NCI-H2081 treated with DMSO at 0.1 percent for 48 hours (cell line): ENCODE measurements at places on chromosomes 3 and 15.

DNA sequence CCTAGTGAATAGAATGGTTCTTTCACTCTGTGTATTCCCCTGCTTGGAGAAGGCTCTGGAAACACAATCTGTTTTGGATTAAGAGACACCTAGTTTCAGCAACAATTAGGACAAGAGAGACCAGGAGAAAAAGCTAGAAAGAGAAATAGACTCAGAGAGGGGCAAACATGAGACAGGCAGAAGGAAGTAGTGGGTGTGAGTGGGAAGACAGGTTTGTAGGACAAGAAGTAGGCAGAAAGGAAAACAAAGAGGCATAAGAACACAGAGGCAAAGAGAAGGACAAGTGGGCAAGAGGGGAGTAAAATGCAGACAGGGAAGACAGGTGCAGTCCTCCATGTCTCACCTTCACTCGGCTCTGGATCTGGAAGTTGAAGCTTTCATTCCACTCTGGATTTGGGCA is 13.5 kb downstream of the PLA2G4E start:
- no peak for DNase-seq

- no peak for DNase-seq
These were observed 9.6 kb upstream of the PSMD2 start for GRCh38 chr3:184289426-184289938.

DNA sequence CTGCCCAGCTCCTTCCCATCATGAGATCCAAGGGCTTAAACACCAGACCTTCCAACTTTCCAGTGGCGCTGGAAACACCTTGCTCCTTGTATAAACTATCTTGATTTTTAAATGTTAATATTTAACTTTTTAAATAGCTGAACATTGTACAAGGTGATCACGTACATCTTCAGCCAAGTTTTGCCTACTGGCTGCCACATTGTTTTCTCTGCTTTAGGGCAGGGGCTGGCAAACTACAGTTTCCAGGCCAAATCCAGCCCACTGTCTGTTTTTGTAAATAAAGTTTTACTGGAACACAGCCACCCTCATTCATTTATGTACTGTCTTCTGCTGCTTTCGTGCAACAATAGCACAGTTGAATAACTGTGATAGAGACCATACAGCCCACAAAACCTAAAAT is 27.6 kb upstream of the FOXP1 start:
- DNase-seq = no peak

DNA sequence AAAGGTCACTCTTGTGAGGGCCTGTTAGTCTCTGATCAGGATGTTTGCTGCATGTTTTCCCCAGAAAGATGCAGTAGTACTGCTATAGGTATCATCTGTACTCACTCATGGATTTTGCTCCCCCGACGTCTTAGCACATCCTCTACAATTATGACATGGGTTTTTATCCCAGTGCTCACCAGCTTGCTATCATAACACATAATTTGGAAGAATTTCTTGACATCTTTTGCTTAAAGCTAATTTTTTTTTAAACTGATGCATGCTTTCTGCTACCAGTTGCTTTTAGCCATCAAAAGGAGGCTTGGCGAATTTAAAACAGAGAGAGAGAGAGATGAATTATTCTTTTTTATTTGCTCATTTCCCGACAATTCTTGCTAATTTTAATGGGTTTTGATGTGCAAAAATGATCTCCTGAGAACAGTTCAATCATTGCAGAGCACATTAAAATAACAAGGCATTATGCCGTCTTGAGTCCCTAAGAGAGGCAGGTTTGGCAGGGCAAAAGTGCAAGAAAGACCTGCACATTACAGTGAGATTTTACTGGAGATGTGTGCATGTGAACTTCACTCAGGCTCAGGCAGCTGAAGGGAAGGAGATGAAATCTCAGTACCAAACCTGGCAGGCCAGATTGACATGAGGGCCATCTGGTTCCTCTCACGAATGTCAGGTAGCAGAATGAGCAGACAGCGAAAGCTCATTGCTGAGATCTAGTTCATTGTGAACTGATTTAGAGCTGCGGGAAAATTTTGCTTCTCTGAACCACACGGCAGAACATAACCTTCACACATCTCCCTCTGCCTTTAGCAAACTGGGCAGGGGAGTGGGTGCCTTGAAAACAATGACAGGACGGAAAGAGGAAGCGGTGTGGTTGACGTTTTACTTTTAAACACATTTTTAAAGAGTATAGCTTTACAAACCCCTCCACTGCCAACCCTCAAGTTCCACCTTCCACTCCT is 25.9 kb upstream of the GOLGA8B start:
- DNase-seq = no peak

DNA sequence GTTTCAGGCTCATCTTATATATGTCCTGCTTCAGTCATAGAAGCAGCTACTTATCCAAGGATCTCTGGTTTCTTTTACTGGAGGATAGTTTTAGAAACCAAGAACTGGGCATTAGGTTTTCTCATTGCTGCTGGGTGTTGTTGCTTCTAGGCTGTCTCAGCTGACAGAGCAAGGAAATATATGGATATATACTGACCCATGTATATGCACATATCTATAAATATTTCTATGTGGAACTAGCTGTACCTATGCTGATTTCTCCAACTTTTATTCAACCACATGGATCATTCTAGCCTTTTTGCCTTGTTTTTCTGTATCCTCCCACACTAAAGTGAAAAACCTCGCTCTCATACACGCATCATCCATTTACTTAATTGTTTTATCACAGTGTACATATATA is 64.2 kb downstream of the TP63 start:
- DNase-seq = no peak

GRCh38 chr3:49119439-49119838 is 1.2 kb downstream of the USP19 start:
- DNase-seq = no peak

DNA sequence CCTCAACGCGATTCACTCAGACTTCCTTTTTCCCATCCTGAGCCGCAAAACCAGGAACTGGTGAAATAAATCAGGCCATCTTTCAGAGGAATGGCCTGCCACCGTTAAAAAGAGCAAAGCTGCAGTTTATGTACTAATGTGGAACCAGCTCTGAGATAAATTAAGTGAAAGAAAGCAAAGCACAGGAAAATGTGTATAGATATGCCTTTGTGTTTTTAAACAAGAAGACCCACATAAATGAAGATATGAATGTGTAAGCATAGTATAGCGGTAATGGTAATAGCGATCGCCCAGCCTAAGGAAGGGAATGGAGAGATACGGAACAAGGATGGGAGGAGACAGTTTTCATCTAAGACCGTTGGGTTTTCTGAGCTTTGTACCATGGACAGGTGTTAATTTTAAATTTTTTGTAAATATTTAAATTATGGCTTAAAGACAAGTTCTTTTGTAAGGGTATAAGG is 30.8 kb upstream of the RPN1 start:
- DNase-seq = no peak

- DNase-seq = no peak
These were observed 253.7 kb upstream of the RASGRP1 start for GRCh38 chr15:38818157-38818790.

- no peak for DNase-seq
These were observed 210.8 kb upstream of the MRPL3 start for GRCh38 chr3:131713416-131714123.

GRCh38 chr3:165919284-165919683 is 82.1 kb upstream of the BCHE start:
- DNase-seq = no peak

DNA sequence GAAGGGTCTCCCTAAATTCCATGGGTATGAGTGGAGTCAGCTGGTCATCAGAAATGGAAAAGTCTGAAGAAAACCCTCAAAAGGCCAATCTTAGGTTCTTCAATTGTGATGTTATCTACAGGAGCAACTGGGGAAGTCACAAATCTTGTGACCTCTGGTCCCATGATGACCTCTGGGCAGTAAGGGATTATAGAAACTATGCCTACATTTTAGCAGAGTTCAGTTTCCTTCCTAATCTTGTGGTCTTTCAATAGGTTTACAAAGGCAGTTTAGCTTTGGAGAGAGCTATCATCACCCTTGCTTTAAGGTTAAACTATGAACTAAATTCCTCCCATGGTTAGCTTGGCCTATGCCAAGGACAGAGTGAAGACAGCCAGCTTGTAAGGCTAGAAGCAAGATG is 225.1 kb downstream of the DPH6 start:
- DNase-seq = no peak

DNA sequence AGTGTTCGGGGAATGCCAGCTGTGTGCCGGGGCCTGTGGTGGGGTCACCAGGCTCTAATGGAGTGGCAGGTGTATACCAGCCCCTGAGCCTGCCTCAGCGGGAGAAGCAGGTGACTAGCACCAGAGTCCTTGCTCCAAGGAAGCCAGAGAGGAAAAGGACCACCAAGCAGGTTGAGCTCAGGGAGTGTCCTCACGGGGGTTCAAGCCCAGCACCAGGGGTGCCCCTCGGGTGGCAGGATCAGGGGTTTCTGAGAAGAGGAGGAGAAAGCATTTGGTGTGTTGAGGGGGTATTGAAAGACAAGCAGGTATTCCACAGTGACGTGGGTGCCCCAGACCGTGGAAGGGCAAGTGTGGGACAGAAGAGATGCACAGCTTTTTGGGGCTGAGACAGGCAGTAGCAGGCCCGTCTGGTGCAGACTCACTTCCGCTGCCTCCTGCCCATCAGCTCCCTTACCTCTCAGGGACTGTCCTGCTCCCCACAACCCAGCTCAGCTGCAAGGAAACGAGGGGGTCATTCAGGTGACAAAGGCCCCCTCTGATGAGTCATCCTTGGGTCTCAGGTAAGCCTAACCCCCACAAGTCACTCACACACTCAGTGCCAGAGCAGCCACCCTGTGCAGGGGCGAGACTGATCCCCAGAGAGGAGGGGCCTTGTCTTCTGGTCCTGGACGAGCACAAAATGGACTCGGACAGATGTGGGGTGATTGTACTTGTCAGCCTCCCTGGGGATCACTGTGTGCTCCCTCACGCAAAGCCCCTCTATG is 21.4 kb upstream of the POC1A start:
- DNase-seq = no peak

GRCh38 chr3:38958026-38958720 is 93.6 kb downstream of the SCN11A start:
- no peak for DNase-seq

GRCh38 chr15:29126821-29127461 is 142.7 kb downstream of the NSMCE3 start:
- DNase-seq = no peak

GRCh38 chr15:70810916-70811578 is 42.9 kb downstream of the LARP6 start:
- no peak for DNase-seq

GRCh38 chr15:39885099-39885777 is 34.8 kb downstream of the GPR176 start:
- no peak for DNase-seq

DNA sequence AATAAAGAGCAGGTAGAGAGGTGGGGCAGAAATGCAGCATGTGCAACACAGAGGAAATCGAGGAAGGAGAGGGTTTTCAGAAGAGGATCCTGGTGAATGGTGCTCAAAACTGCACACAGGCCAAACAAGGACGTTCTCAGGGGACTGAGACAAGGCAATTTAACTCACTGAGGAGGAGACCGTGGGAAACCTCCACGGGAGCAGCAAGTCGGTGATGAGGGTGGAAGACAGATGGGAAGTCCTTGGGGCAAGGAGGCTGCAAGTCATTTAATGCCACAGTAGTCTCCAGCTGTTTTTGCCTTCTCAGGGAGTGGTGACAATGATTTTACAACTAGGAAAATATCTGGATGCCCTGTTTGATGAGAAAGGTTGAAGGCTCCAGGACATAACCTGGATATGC is 11.5 kb upstream of the PDIA5 start:
- DNase-seq = no peak

GRCh38 chr15:78276064-78276943 is 11.9 kb downstream of the DNAJA4 start:
- no peak for DNase-seq

DNA sequence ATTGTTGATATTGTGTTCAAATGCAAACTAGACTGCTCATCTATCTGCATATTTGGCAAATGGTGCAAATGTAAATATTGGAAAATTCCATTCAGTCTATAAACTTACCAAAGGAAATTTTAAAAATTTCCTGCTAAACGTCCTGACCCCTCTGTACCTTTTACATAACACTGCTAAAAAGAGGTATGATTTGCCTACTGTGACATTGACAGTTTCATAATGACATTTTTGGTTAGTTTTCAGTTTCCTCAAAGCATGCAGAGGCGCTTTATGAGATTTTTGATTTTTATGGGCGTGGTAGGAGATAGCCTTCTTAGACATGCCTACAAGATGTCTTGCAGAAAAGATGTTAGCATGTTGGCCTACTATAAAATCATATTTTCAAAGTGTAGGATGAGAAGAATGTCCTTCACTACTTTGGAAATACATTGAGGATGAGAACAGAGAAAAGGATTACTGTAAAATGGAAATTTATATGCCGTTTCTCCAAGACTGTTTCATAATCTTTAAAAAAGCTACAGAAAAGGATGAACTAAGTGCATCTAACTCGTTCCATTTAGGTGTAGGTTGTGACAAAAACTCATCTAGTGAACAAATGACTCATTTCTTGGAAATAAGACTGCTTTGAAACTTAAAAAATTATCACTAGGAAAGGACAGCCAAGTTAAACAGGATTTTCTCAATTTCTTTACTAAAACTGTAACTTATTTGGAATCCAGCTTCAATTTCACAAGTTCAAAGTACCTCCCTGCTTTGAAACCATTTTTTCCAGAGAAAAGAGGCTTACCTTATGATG is 14.5 kb upstream of the ISLR start:
- no peak for DNase-seq

DNA sequence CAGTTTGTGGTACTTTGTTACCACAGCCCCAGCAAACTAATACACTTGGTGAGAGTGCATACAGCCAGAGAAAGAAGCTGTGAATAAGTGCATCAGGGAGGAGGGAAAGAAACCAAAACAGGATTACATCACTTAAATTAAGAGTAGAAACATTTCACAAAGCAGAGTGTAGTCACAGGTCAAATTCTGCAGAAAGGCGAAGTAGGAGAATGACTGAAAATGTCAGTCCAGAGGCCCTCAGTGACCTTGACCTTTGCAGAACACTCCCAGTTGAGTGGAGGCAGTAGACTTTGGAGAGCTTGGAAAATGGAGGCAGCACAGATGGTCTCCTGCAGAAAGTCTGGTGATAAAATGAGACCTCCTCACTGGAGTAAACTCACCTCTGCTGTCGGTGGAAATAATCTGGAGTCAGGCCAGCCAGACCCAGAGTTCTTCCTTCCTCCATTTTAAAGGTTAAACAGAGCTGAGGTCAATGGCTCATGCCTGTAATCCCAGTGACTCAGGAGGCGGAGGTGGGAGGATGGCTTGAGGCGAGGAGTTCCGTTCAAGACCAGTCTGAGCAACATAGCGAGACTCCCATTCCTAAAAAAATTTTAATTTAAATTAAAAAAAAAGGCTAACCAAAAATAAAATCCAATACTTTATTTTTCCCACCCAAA is 5.0 kb downstream of the CD86 start:
- no peak for DNase-seq

- peak; percentile 26 for DNase-seq
These were observed 2.7 kb downstream of the ZMAT3 start for GRCh38 chr3:179068779-179069530.

GRCh38 chr3:195195321-195196209 is 75.4 kb downstream of the XXYLT1 start:
- peak; percentile 52 for DNase-seq

- no peak for DNase-seq
These were observed 444.7 kb upstream of the RBMS3 start for GRCh38 chr3:28836199-28836598.
